Fibroblast of skin of right biceps (primary cell): ENCODE measurements at places on chromosomes 2 and 18.

GRCh38 chr2:72132981-72133720, 14.5 kb downstream of the CYP26B1 start:
- no peak for DNase-seq

DNA sequence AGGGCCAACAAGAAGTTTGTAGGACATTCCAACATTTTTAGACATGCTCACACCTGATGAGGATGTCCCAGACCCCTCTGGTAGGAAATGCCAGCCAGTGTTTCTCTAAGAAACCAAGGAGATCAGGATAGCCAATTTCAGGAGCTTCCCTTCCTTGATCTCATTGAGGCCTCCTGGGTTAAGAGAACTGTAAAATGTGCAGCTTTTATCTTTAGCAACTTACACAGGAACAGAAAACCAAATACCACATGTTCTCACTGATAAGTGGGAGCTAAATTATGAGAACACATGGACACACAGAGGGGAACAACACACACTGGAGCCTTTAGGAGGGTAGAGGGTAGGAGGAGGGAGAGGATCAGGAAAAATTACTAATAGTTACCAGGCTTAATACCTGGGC, 99.6 kb upstream of the MAP2 start:
- DNase-seq: no peak

GRCh38 chr2:223952280-223952968, 4.8 kb upstream of the MRPL44 start:
- no peak for DNase-seq

DNA sequence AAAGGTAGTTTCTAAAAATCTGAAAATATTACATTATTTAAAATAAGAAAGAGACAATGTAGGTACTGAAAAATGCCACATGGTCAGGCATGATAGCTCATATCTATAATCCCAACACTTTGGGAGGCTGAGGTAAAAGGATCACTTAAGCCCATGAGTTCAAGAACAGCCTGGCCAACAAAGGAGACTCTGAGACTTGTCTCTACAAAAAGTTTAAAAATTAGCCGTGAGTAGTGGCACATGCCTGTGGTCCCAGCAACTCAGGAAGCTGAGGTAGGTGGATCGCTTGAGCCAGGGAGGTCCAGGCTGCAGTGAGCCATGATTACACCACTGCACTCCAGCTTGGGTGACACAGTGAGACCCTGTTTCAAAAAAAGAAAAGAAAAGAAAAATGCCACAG, 21.8 kb downstream of the ATAD2B start:
- DNase-seq: peak; percentile 33

GRCh38 chr2:157439824-157440186, 4.1 kb downstream of the CYTIP start:
- DNase-seq: no peak

DNA sequence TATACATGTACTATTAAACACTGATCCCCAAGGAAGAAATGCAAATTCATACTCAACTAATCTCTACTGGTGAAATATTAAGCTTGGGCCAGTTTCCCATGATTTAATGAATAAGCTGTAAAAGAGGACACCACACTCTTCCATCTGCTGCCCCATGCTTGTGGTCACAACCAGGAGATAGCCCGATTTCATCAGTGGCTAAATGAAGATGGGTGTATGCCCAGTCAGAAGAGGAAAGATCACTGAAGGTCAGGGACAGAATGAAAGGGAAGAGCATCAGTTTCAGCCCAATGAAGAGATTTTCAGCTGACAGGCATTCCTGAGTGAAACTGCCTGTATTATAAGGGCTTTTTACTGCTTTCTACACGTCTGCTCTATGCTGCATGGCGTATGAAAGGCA, 103.5 kb downstream of the KCNS3 start:
- DNase-seq: no peak

- peak; percentile 93 for DNase-seq
Measured at GRCh38 chr18:11323359-11323819, 174.0 kb upstream of the PIEZO2 start.
